Activated naive CD4-positive, alpha-beta T cell treated with anti-CD3 and anti-CD28 coated beads, Interleukin-2, amount 10 ng/mL, durations not matched to agents 5 hours and 36 hours (primary cell): ENCODE measurements at places on chromosomes 6 and 20. TPM values are rescaled to one million over a fixed set of nuclear protein-coding genes. Genes with fewer than 3 reads are reported as not detected.

PKIB gene
- total RNA-seq: 0.19 TPM

SIM1 gene
- total RNA-seq: not detected

SNAP25 gene
- total RNA-seq: not detected

MAS1 gene
- total RNA-seq: not detected

ABT1 gene
- 27.2 TPM for total RNA-seq

NRSN1 gene
- not detected for total RNA-seq

CST7 gene
- total RNA-seq: 54.6 TPM

SLC52A3 gene
- total RNA-seq: not detected

POLR1H gene
- total RNA-seq: 65.9 TPM

TPX2 gene
- 107 TPM for total RNA-seq

IL17F gene
- not detected for total RNA-seq

RSPO3 gene
- total RNA-seq: not detected

NFS1 gene
- 24.7 TPM for total RNA-seq

COQ3 gene
- total RNA-seq: 6.7 TPM

CD109 gene
- total RNA-seq: 8.1 TPM

RNF144B gene
- total RNA-seq: 2.2 TPM
